ENCODE measurements at places on chromosomes 2 and 18.

DNA sequence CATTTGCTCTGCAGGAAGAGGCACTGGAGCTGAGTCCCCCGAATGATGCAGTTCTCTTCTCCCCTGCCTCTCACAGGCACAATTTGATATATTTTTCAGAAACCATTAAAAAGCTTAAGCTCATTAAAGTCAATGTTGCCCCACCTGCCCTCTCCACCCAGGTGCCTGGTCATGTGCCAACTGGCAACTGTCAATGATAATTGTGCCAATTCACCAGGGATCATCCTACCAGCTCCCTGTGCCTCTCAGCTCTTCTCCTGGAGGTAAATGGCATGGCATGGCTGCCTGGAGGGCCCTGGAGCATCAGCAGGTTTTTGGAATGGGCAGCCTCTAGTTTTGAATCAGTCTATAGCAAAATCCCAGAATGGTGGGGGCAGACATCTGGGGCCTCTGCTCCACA lies 279.6 kb upstream of the ID2 start:
- DNase-seq: no peak

GRCh38 chr2:125274718-125275117 lies 1249.6 kb downstream of the CNTNAP5 start:
- no peak for DNase-seq

DNA sequence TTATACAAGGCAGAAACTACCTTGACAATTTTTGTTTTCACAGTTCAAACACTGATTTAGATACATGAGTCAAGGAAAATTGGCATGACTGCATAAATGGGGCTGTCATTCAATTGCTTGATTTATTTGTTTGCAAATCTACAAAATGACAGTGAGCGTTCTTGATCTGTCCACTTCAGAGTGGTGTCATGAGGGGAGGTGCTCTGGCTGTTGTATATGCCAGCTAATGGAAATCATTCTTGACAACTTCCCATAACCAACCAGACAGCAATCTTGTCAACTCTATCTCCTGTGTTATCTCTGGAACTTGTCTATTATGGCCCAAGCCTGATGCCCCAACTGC lies 120.6 kb upstream of the UGP2 start:
- DNase-seq: peak; percentile 48

DNA sequence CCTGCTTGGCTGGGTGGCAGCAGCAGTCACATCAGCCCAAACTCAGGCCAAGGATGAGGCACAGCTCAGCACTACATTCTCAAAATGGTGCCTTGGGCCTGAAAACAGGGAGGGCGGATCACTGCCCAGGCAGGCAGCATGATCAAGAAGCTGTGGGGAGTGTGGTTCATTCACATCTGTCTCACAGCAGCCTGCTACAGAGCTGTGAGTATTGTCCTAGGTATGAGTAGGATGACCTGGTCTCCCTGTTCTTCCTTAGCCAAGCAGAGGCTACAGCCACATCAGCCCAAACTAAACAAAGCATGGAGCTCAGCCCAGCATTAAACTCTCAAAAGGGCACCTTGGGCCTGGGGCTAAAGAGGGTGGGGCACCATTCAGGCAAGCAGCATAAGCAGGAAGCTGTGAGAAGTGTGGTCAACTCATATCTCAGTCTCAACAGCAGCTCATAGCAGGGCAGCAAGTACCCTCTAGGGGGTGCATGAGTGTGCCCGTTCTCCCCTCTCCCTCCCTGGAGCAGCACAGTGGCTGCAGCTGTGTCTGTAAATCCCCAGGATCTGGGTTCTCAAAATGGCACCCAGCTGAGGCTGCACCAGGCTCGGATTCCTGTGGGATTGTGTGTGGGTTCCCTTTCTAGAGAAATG lies 139.6 kb downstream of the TRABD2A start:
- no peak for DNase-seq

- no peak for DNase-seq
Measured at GRCh38 chr2:6024784-6025183, 332.6 kb downstream of the SOX11 start.

- no peak for DNase-seq
Measured at GRCh38 chr18:58580623-58581022, 48.3 kb downstream of the ALPK2 start.

- DNase-seq: no peak
Measured at GRCh38 chr2:179455824-179456223, 191.2 kb upstream of the SESTD1 start.

All from NCI-H1417 treated with DMSO at 0.1 percent for 48 hours (cell line).